ENCODE measurements at places on chromosomes 13 and 19. TPM values are rescaled to one million over a fixed set of nuclear protein-coding genes. Genes with fewer than 3 reads are reported as not detected.

GRCh38 chr13:60431108-60431700, 34.2 kb downstream of the TDRD3 start:
- peaks cover 8% of the 10 kb centered on the region for H3K4me1 ChIP-seq
- no peak overlapping the region for H3K4me3 ChIP-seq
- H3K27ac ChIP-seq, result no peak overlapping the region
- DNase-seq, result no peak

GRCh38 chr19:6011794-6012193, 33.9 kb upstream of the RANBP3 start:
- no peak for DNase-seq
- H3K4me3 ChIP-seq, result no peak overlapping the region
- H3K36me3 ChIP-seq, result no peaks in the 10 kb centered on the region
- no peaks in the 10 kb centered on the region for H3K4me1 ChIP-seq
- H3K27ac ChIP-seq, result no peak overlapping the region
- peaks cover 9% of the 10 kb centered on the region for H3K27me3 ChIP-seq

DNA sequence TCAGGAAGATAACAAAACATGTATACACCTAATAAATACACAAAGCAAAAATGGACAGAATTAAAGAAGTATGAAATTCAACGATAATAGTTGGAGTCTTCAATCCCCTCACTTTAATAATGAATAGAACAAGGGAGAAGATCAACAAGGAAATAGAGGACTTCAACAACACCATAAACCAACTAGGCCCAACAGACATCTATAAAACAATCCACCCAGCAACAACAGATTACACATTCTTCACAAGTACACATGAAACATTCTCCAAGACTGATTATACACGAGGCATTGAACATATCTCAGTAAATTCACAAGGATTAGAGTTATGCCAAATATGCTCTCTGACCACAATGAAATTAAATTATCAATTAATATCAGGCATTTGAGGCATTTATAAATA, 185.5 kb upstream of the NBEA start:
- H3K4me3 ChIP-seq, result no peak overlapping the region
- DNase-seq, result no peak
- H3K27me3 ChIP-seq, result no peaks in the 10 kb centered on the region
- H3K27ac ChIP-seq, result no peak overlapping the region

- H3K4me3 ChIP-seq, result no peak overlapping the region
- H3K27me3 ChIP-seq, result no peaks in the 10 kb centered on the region
- peaks cover 12% of the 10 kb centered on the region for H3K36me3 ChIP-seq
- DNase-seq, result no peak
- H3K4me1 ChIP-seq, result no peaks in the 10 kb centered on the region
- H3K27ac ChIP-seq, result no peak overlapping the region
Observed at GRCh38 chr13:20780317-20780716, 6.6 kb upstream of the EEF1AKMT1 start.

NDFIP2 gene
- 40.0 TPM for total RNA-seq

CGB5 gene
- 5.7 TPM for total RNA-seq

FGF21 gene
- total RNA-seq, result not detected
